ENCODE measurements at places on chromosomes 6 and 20.

GRCh38 chr6:66094615-66095014 lies 387.6 kb upstream of the EYS start:
- DNase-seq = no peak

DNA sequence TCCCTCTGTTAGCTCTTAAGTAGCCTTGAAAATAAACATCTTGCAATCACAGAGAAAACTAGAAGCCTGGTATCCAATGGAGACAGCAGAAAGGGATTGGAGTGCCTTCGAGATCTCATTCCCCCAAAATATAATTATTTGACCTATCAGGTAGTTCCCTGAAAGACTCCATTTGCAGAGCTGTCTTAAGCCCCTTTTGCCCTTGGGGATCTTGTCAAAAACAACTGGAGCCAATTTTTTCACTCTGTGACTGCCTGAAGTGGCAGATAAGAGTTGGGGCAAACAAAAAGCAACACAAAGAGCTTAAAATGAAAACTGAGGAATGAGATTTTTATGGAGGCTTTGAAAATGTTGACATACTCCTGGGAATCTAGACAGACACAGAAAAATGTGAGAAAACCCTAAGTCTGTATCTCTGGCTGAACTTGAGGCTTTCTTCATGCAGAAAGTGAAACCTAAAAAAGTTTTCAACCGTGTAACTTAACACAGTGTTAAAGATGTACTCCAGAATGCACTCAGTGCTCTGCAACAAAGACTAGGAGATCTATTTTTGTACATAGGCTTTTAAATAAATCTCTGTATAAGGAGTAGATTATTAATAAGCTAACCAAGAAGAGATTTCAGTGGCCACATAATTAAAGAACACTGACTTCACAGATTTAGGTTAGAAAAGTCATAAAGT lies 971.1 kb upstream of the MAN1A1 start:
- DNase-seq = no peak

DNA sequence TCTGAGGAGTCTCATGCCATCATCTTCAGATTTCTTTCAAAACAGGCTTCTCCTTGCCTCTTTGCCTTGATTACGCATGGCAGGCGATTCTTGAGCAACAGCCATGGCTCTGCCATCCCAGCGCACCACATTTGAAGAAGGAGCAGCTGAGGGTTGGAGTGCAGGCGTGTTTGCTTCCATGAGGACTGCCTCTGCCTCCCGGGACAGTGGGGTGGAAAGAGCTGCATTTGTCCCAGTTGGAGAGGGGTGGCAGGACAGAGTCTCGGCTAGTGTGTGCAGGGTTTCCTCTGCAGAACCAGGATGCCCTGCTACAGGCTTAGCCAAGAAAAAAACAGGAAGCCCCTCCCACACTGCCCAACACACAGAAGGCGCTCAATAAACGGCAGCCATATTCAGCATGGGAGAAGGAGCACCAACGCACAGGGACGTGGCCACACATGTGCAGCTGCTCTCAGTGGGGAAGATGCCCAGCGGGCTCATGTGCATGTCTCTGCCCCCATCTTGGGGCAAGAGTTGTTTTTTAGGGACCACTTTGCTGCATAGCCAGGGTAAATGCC lies 36.6 kb downstream of the IRF4 start:
- DNase-seq = no peak

DNA sequence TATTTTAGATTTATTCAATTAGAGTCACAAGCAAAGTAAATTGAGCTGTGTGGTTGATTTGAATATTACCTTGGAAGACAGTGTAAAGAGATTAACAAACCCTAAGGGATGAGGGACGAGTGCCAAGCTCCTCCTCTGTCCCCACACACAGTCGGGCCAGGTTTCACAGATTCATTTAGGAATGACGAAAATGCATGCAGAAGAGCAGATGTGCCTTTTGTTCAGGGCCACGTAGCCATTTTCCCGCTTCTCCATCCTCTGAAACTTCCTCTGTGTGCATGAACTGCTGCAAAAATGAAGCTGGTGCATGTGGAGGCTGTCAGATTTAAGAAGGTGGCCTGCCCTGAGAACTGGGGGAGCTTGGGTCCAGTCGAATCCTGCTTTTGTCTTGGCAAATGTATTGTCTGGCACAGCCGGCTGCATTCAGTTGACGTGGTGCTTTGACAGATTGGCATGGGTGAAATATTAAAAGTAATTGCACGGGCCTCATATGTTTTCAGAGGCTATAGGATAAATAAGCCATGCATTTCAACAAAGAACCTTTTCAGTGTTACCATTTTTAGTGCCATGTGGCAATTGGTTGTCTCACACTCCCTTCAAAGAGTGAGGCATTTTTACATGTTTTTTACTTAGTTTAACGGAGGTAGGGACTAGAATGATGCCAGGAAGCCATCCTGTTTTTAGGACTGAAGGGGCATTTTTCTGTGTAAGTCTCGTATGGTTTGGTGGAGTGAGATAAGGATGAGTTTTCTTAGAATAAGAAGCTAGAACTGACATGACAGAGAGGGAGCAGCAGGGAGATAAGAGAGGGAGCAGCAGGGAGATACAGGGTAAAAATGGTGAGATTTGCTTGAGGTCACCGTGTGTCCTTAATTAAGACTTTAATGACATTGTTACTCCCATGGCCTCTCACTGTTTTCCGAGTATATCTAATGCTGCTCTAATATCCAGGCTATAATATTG lies 361.1 kb downstream of the NRN1 start:
- DNase-seq = no peak

- DNase-seq = no peak
Measured at GRCh38 chr6:14889611-14890593, 356.0 kb upstream of the JARID2 start.

DNA sequence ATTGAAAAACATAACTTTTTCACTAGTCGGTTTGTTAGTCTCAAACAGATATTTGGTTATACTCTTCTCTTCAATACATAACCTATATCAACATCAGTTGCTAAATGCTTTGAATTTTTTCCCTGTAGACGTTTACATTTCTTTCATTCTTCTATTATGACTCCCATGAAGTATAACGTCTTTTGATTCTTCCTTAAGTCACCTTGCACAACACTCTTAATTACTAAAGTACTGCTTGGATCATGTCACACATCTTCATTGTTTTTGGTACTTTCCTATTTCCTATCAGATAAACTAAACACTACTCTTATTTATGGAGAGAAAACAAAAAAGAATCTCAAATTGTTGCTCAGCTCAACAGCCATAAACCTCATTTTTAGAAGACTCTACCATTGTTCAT lies 23.0 kb upstream of the BMP5 start:
- no peak for DNase-seq

GRCh38 chr6:159038914-159039884 lies 5.6 kb downstream of the TAGAP start:
- no peak for DNase-seq

DNA sequence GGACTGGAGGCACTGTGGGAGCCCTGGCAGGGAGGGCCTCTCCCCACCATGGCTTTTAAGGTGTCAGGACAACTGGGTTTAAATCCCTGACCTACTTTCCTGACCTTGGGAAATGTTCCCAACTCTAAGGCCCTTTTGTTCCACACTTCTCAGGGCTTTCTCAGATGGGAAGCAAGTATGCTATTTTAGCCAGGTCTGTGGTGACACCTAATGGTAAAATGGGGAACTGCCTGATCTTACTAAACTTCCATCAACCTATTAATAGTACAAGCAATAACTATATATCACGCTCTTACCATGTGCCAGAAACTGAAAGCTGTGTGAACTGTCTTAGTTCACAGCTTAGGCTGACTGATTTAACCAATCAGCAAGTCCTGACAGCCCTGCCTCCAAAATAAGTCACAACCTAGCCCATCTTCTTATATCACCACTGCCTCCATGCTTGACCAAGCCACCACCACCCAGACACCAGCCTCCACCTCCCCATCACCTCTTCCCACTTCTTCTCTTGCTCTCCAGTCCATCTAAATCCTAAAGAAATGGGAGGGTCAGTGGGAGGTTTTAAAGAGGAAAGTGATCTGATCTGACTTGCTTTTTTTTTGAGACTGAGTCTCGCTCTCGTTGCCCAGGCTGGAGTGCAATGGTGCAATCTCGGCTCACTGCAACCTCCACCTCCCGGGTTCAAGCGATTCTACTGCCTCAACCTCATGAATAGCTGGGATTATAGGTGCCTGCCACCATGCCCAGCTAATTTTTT lies 6.9 kb upstream of the BLCAP start:
- no peak for DNase-seq

DNA sequence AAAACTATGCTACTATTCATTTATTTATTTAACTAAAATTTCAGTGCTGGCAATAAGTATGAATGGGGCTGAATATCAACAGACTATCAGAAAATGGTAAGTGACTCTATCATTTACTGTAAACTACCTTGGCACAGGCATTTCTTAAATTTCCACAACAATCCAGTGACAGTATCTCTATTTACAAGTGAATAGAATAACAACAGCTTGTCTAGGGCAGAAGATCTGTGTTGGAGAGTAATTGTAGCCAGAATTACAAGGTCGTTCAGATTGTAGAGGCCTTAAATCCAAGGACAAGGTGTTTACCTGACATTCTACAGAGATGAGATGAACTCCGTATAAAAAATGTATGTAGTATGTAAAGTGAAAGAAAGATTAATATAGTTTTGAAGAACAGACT lies 193.8 kb upstream of the SIM1 start:
- DNase-seq = no peak

- DNase-seq = no peak
Measured at GRCh38 chr20:1838556-1839279, 56.5 kb upstream of the SIRPA start.

DNA sequence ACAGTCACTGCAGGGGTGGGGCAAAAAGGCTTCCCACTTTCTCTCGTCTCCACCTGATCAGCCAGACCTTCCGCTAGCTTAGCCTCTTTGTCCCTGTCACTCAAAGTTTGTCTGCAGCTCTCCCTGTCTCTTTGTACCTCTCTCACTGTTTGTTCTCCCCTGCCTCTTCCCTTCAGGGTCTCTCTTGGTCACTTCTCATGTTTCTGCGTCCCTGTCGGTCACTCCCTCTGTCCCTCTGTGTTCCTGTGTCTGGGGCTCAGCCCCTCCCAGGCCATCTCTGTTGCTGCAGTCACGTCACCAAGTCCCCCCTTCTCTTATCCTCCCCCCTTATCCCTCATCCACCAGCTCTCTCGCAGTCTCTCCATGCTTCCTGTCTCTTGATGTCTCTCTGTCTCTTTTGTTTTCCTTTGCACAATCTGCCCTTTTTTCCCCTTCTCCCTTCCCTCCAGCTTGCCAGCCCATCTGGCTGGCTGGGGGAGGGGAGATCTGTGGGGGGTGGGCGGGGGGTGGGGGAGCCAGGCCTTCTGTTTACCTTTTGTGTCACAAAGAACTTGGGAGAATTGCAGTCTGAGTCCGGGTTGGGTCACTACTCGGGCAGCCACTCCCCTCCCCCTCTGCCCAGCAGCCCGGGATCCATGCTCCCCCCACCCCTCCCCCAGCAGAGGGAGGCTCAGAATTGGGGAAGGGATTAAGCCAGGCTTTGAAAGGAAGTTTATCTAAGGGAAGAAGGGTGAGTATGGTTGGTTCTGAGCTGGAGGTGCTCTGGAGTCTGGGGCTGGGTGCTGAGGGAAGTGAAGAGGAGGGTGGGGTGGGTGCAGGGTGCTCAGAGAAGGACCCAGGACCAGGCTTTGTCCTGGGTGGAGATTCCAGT lies 32.3 kb downstream of the FOXP4 start:
- DNase-seq = no peak

GRCh38 chr6:21531393-21531792 lies 62.2 kb upstream of the SOX4 start:
- no peak for DNase-seq

DNA sequence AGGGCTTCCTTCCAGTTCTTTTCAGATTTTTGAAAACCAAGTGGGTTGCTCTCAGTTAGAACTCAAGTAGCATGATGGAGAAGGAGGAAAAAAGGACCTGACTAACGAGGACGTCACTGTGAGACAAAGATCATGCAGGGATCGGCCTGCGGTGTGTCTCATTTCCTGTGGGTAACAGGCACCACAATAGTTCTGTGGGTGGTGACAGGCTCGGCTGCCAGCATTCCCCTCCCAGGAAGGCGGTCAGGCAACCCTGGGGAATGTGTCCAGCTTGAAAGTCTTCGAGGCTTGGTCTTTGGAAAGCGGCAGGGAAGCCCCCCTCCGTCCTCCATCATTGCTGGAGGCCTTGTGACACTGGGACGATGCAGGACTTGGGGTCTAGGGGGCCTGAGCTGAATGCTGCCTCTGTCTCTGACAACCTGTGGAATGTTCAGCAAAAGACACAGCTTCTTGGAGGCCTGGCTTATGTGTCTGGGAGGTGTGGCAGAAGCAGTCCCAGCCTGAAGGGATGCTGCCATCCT lies 121.0 kb downstream of the BCAS1 start:
- no peak for DNase-seq

- DNase-seq = peak; percentile 52
Measured at GRCh38 chr6:84774157-84774984, 10.0 kb upstream of the TBX18 start.

DNA sequence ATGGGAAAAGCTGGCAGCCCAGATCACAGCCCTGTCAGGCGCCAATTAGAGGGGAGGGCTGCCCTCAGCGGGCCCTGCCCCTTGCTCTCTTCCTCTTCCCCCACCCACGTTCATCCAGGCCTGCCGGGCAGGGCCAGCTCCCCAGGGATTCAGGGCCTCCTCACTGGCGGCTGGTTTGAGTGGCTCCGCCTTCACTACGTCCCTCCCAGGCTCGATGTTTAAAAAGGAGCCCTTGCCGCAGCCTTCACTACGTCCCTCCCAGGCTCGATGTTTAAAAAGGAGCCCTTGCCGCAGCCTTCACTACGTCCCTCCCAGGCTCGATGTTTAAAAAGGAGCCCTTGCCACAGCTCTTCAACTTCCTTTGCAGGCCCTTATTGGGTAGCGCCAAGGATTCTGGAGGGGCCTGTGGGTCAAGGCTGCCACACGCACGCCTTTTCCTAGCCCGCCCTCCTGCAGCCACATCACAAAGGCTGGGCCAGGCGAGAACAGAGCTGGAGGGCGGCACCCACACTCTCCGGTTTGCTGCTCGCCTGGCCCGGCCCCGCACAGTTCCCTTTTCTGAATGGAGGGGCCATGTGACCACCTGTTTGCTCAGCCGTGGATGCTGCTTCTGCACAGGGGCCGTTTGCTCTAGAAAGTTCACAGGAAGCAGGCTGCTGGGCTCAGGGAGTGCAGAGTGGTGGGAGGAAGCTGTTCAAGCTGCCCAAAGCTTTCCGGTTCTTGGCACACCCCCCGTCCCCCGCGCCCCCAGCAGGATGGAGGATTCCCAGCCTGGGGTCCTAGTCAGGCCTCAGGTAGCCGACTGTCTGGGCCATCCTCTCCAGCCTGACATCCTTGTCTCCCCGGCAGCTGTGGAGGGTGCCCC lies 1.6 kb downstream of the SLC17A9 start:
- peak; percentile 49 for DNase-seq

DNA sequence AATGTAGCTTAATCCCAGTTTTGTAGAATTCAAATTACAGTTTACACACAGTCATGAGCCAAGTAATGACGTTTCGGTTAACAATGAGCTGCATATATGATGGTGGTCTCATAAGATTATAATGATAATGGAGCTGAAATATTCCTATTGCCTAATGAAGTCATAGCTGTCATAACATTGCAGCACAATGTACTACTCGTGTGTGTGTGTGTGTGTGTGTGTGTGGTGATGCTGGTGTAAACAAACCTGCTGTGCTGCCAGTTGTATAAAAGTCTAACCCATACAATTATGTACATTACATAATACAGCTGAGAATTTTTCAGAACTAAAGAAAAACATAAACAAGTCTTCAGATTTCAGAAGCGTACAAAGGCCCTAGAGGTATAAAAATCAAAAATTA lies 66.7 kb upstream of the ARID1B start:
- DNase-seq = no peak

All from progenitor cell of endocrine pancreas (in vitro differentiated cells).